Heart left ventricle (tissue), 16 donors: ENCODE measurements at places on chromosomes 3 and 15.

DNA sequence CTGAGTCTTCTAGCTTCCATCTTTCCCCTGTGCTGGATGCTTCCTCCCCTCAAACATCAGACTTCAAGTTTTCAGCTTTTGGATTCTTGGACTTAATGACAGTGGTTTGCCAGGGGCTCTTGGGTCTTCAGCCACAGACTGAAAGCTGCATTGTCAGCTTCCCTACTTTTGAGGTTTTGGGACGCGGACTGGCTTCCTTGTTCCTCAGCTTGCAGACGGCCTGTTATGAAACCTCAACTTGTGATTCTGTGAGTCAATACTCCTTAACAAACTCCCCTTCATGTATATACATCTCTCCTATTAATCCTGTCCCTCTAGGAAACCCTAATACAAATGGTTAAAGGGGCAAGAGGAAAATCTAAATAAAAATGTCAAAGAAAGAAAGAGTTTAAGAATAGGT, 100.1 kb downstream of the ABI3BP start:
- DNase-seq, result no peak

GRCh38 chr15:89746386-89746780, 4.7 kb downstream of the MESP1 start:
- no peak for DNase-seq

GRCh38 chr15:22880068-22880980, 41.9 kb downstream of the NIPA2 start:
- DNase-seq, result no peak

- no peak for DNase-seq
Measured at GRCh38 chr3:122621112-122621511, 43.7 kb downstream of the PARP15 start.

DNA sequence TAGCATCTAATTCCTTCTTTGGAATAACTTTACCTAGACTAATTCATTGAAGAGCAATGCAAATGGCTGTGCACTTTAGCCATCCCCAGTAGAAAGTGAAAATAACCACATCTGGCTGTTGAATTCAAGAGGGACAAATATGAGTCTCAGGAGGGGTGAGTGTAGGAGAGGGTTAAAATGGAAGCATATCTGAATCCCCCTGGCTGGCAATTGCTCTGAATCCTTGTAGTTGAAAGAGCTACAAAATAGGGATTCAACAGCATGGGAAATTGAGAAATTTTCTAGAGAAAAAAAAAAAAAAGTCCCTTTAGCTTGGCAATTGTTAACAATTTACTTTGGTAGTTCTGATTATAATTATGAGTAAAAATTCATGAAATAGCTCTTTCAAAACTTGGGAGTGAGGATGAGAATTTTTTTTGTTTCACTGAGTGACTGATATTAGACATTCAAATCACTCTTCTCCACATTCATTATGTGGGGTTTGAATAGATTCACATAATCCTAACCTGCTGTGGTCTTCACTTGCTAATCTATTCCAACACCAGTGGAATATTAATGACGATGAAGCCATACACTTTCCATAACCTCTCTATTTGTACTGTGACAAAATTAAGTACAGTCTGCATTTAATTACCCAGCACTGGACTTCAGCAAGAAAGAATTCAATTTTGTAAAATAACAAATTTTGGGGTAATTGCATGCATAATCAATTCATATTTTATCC, 569.0 kb upstream of the MCTP2 start:
- DNase-seq, result no peak

DNA sequence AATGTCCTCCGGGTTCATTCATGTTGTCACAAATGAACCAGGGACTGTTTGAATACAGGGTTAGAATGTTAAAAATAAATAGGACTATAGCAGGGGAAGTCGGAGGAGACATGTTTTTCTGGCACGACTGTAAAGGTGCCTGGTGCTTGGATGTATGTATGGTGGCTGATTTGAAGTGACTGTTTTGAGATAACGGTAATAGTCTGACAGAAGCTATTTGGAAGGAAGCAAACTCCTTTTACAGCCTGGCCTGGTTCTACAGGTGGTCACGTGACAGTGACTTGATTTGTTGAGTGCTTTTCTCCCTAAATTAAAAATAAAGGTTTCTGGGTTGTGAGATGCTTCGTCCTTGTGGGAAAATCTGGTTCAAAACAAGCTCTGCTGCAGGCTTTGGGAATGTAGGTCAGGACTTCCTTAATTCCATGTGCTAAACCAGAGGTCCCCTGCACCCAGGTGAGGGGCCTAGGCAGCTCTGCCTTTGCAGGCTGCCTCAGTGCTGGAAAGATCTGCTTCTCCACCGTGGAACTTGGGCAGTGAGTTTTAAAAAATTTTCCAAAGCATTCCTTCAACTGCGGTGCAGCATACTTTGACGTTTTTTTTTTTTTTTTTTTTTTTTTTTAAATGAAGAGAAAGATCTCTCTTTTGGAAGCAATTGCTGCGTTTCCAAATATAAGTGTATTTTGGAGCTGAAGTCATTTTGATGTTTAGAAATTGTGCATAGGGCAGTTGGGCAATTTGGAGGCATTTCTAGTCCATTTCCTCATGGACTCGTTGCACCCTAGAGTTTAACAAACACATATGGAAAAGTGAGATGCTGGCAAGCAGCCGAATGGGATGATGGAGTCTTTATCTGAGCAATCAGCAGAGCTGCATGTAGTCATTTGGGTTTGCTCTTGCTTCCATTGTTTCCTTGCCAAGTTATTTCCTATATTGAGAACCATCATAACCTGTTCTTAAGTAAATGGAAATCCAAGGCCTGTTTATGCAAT, 30.9 kb downstream of the ITPR1 start:
- DNase-seq, result peak; percentile 41

- DNase-seq, result no peak
Measured at GRCh38 chr3:22981166-22981565, 222.0 kb upstream of the UBE2E2 start.

GRCh38 chr3:184336547-184337398, 627 bp upstream of the FAM131A start:
- DNase-seq, result no peak

DNA sequence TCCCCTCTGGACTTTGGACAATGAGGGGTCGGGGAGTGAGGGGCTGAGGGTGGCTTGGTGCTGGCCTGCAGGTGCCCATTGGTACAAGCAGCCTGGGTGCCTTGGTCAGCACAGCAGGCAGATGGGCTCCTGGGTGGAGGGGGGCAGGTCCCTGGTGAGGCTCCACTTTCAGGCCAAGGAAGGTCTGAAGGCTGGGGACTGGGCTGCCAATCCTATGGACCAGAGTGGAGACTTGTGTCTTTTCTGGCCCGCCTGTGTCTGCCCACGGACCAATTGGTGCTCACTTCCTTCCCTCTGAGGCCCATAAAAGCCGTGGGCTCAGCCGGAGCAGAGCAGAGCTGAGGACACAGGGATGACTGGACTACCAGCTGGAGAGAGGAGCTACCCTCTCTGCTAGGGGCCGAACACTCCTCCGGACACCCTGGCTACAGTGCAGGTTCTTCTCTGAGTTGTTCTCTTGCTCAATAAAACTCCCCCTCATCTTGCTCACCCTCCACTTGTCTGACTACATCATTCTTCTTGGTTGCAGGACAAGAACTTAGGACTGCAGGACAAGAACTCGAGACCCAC, 31.9 kb upstream of the IREB2 start:
- DNase-seq, result no peak

- DNase-seq, result no peak
Measured at GRCh38 chr3:98986073-98986472, 84.6 kb upstream of the DCBLD2 start.

GRCh38 chr3:183085634-183086390, 13.5 kb downstream of the MCCC1 start:
- DNase-seq, result no peak

DNA sequence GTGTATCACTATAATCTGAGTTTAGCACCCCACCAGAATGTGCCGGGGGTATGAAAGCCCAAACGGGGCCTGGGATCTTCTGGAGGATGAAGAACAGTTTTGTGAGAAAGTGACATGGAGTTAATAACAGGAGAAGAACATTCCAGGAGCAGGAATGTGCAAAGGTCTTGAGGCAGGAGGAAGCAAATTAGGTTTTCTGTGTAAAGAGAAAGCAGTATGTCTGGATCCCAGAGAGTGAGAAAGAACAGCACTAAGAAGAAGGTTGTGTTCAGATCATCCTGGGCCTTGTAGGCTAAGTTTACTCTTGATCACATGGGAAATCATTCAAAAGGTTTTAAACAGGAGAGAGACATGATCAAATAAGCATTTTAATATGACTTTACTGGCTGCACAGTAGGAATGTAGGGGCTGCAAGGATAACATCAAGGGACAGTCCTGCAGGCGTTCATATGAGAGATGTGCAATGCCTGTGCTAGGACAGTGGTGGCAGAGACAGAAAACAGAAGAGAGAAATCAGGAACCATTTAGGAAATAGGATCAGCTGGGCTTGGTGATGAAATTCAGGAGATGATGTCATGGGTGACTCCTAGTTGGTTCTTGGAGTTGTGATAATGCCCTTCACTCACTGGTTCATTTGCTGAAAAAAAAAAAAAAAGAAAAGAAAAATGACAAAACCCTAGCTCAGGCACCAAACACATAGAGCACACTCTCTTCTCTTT, 113.5 kb downstream of the TNIK start:
- no peak for DNase-seq

- DNase-seq, result no peak
Measured at GRCh38 chr3:142650001-142650693, 54.0 kb downstream of the PLS1 start.
